ENCODE measurements at places on chromosomes 5 and 9.

GRCh38 chr9:11204521-11204920 lies 591.7 kb upstream of the PTPRD start:
- DNase-seq: no peak

GRCh38 chr9:7560669-7561305 lies 238.8 kb downstream of the DMAC1 start:
- DNase-seq: peak; percentile 53

DNA sequence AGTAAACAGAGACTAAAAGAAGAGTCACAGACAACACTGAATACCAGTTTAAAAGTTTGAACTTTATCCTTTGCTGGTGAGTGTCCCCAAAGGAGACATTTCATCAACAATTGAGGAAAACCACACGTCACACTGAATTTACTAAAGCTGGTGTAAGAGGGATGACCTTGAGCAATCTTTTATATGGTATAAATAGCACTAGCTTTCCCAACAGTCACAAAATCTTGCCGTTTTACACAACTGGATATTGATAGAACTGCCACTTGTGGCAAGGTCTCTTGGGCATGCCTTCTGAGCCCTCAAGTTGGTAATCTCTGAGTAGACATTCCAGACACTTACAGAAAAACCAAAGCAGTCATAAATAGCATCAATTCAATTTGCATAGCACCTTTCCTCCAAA lies 311.5 kb upstream of the TARS1 start:
- DNase-seq: no peak

- DNase-seq: no peak
Observed at GRCh38 chr9:122007837-122008236, 85.3 kb downstream of the TTLL11 start.

GRCh38 chr5:115543365-115544042 lies 1.1 kb downstream of the FEM1C start:
- no peak for DNase-seq

- DNase-seq: no peak
Observed at GRCh38 chr5:120258123-120258522, 206.0 kb upstream of the PRR16 start.

DNA sequence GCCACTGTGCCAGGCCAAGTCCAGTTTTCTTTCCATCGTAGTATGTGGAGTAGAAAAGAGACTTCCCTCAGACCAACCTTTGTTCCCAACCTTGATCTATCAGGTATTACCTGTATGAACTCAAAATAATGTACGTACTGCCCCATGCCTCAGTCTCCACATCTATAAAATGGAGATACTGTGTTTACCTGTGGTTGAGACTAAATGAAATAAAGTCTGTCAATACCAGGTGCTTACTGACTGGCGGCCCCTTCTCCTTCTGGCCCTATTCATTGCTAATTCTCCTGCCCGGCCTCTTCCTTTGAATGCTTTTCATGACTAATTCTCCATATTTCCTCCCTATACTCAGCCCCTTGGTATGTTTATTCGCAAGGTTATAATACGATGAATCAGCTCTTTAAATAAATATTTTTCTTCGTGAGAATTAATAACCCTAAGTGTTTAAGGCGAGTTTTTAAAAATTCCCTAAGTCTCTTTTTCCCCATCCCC lies 89.6 kb upstream of the BASP1 start:
- no peak for DNase-seq

GRCh38 chr5:86824637-86825036 lies 206.9 kb downstream of the COX7C start:
- DNase-seq: no peak

DNA sequence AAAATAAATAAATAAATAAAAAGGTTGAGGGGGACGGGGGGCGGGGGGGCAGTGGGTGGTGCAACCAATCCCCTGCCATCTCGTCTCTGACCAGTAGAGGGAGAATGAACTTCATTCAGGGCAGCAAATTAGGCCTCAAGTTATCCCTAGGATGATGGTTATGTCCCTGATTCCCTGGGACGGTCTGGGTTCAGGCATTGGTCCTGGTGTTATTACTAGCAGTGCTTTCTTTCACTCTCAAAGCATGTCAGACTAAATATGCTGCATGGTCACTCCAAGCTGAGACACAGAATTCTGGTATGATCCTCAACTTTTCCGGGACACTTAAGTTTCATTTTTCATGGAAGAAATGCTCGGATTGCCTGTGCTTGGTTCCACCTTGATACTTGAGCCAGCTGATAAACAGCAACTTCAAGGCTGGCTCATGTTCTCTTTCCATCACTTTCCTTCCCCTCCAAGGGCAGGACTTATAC lies 59.4 kb downstream of the DAP start:
- DNase-seq: no peak

- DNase-seq: peak; percentile 74
Observed at GRCh38 chr5:151686674-151687407, at the start of gene SPARC. Gene SPARC (minus strand): TSS chr5:151686915. CDS start chr5:151676188, 10,727 bp downstream.

- no peak for DNase-seq
Observed at GRCh38 chr5:43616535-43616934, 13.6 kb downstream of the NNT start.

DNA sequence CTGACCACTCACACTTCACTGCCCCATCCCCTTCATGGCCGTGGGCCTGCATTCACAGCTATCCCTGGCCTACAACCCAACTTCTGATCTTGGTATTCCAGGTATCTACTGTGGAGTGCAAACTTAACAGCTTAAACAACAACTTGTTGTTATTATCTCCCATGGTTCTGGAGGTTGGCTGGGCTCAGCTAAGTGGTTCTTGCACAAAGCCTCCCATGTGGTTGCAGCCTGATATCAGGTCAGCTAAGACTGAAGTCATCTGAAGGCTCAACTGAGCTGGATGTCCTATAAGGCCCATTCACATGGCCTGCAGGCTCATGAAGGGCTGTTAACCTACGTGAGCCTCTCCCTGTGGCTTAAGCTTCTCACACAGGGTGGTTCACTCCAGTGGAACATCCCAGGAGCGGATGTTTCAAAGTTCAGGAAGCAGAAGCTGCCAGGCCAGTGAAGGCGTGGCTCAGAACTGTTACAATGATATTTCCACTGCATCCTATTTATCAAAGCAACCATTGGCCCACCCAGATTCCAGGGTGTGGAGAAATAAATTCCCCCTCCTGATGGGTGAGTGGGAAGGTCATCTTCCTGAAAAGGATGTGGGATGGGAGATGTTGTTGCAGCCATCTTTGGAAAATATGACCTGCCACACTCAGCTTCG lies 30.0 kb upstream of the TRIO start:
- no peak for DNase-seq

GRCh38 chr9:133349965-133350616 lies 2.1 kb downstream of the RPL7A start:
- no peak for DNase-seq

DNA sequence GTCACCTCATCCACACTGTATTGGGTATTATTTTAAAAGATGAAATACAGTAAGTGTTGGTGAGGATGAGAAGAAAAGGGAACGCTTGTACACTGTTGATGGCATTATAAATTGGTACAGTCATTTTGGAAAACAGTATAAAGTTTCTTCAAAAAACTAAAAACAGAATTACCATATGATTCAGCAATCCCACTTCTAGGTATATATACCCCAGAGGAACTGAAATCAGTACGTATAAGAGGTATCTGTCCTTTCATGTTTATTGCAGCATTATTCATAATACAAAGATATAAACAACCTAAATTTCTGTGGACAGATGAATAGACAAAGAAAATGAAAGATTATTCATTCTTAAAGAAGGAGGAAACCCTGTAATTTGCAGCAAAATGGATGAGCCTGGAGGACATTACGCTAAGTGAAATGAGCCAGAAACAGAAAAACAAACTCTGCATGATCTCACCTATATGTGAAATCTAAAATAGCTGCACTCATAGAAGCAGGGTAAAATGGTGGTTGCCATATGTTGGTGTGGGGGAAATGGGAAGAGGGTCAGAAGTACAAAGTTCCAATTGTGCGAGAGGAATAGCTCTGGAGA lies 191.6 kb downstream of the TRIM36 start:
- no peak for DNase-seq

DNA sequence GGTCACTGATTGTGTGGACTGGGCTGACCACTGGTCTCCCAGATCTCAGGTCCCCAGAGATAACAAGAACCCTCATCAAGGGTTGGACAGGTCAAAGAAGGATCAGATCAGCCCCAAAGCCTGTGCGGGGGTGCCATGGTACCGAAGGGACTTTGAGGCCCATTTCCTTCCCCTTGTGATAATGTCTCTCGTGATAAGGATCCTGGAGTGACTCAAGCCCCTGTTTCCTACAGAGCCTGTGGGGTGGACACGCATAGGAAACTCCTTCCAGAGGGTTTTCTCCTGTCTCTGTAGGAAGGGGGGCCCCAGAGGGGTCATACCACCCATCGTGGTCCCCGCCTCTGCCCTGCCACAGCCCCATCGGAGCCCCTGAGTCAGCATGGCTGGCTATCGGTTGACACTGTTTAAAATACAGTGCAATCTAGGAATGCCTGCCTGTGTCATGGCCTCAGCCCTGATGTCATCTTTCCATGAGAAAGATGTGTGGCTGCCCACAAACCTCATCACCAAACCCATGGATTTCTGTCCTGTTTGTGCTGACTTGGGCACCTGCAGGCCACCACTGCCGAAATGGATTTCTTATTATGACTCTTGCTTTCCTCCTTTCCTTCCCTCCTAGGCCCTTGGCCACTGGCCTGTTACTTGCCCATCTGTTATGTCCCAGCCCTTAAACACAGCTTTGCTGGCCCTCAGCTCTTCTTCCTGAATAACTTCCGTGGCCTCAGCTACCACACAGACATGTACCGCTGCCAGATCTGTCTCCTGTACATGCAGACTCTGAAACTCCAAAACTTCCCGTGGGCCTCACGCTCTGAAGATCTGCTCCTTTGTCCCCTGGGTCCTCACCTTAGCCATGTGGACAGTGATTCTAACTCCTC lies 2.9 kb upstream of the CSF2 start:
- no peak for DNase-seq

DNA sequence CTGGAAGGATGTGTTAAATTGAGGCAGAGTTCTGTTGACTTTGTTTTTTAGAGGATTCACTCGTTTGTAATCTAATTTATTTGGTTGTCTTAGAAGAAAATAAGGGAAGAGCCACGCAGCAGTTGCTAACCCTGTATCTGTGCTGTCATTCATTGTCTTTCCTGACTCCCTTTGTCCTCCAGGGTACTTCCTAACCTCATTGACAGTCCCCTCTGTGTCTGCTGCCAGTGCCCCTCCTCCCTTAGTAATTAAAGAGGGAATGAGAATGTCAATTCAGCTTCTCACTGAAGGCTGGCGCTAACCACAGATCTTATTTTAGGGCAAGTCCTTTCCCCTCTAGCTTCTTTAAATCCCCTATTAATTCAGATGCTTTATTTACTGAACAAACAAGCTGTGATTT lies 84.0 kb downstream of the MAST4 start:
- DNase-seq: no peak

DNA sequence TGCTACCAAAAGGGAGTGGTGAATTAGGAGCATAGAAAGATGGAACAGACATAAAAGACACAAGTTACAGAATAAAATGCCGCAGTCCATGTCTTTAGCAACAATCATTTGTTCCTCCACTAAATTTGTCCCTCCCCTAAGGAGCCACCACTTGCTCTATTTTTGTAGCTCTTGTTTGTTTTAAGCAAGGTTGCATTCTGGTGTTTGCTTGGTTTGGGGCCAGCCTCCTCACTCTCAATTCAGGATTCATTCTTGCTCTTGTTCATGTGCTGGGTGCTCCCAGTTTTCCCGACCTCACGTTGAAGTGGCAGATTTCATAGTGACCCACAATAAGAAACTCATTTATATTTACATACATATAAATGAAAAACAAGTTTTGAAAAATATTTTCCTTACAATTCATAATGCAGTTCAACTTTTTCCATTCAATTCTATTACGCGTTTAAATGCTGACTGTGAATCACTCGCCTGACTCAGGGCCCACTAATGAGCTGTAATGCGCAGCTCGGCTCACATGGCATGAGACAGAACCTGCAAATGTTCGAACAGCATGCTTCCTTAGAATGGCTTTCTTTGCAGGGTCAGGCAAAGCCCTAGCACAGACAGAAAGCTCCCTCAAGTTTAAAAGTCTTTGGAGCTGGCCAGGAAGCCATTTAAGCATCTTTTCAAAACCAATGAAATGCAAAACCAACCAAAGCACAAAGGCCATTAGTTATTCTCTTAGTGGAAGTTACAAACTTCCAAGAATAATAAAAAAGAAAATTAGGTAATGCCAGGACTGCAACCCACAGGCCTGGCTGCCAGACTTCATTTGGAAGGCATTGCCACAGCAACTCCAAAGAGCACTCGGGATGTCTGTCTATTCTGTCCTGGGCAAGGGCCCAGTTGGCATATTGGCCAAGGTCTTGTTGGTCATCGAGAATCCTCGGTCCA lies 41.7 kb downstream of the RETREG1 start:
- DNase-seq: peak; percentile 80

DNA sequence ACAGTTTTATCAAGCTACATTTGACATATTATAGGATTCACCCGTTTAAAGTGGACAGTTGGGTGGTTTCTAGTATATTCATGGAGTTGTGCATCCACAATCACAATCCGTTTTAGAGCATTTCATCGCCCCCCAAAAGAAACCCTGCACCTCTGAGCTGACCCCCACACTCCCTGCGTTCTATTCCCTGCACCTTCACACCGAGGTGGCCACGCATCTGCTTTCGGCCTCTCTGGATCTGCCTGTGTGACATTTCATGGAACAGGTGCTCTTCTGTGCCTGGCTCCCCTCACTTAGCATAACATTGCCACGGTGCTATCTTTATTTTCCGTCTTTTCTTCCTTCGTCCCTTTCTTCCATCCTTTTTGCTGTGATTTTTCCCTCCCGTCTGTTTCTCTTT lies 32.7 kb downstream of the HRH2 start:
- no peak for DNase-seq

DNA sequence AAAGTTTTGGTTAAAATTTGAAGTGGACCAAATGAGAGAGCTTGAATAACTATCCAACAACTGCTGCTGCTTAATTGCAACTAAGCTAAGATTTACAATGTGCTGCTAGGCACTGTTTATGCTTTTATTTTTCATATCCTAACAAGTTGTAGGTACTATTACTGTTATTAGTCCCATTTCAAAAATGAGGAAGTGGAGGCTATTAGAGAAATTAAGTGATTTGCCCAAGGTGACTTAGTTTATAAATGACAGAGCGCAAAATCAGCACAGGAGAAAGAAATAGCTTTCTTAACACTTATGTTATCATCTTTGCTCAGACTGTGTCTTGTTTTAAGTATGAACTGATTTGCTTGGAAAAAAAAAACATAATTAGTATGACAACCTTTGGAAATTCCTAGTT lies 23.1 kb downstream of the WDR36 start:
- no peak for DNase-seq

- DNase-seq: no peak
Observed at GRCh38 chr5:141322261-141322660, 1.7 kb upstream of the TAF7 start.

GRCh38 chr5:29229461-29229860 lies 1964.0 kb upstream of the CDH6 start:
- no peak for DNase-seq
